ENCODE measurements at places on chromosomes 12 and 14.

GRCh38 chr14:56720703-56721460, 89.4 kb downstream of the OTX2 start:
- DNase-seq = no peak

- no peak for DNase-seq
Measured at GRCh38 chr12:67879937-67880336, 109.3 kb upstream of the IFNG-AS1 start.

GRCh38 chr12:40208707-40209446, 15.9 kb upstream of the LRRK2 start:
- no peak for DNase-seq

- no peak for DNase-seq
Measured at GRCh38 chr12:94071258-94071657, 77.1 kb upstream of the PLXNC1 start.

- DNase-seq = no peak
Measured at GRCh38 chr12:47488888-47489287, 216.9 kb downstream of the RPAP3 start.

DNA sequence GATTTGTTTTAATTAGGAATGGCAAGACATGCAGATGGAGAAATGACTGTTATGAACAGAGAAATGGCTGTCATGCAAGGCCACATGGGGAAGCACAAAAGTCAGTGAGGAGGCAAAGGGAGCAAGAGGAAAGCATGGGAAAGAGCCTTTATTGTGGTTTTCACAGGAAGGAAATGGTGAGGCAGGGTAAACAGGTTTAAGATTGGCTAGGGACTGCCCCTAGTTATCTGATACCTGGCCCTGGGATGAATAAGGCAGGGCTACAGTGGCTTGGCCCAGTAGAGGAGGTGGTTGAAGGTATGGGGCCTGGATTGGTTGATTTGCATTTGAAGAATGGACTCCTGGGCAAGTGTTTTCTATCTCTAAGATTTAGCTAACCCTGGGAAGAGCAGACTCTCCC, 168.7 kb upstream of the CNOT2 start:
- no peak for DNase-seq

DNA sequence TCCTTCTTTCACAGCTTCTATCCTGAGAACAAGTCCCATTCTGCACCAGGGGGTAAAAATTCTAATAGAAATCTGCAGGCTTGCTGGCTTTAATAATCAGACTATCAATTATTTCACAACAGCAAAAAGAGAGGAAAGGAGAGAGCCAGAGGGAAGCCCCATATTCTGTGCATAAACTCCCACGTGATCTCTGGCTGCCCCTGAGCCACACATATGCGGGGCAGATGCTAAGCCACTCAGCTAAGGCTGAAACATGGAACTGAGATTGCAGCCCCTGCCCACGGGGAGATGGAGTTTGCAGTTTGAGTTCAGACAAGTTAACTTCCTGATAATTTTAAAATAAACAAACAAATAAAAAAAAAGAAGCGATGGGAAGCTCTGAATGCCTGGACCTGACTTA, 254.4 kb upstream of the CCDC196 start:
- DNase-seq = no peak

- DNase-seq = no peak
Measured at GRCh38 chr14:100323942-100324307, 786 bp downstream of the SLC25A47 start.

DNA sequence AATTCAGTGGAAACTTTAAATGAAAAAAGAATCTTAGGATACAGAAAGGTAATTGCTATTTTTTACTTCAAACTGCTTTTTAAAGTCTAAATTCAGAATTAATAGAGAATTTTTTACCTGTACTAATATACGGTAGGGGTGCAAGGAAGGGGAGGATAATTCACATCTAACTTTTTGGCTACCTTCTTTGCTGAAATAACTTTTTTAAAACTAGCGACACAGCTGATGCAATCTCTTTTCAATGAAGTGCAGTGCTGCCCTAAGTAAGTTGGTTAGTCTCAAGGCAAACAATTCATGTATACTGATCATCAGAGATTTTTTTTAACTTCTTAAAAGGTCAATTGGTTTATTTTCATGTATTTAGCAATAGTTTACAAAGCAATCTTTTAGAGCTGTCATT, 119.8 kb downstream of the NEDD1 start:
- no peak for DNase-seq
